ENCODE measurements at places on chromosomes 2 and 18.

GRCh38 chr18:37348729-37349128 is 216.9 kb downstream of the CELF4 start:
- no peak for DNase-seq

GRCh38 chr2:191228861-191229260 is 16.3 kb upstream of the MYO1B start:
- DNase-seq, result no peak

DNA sequence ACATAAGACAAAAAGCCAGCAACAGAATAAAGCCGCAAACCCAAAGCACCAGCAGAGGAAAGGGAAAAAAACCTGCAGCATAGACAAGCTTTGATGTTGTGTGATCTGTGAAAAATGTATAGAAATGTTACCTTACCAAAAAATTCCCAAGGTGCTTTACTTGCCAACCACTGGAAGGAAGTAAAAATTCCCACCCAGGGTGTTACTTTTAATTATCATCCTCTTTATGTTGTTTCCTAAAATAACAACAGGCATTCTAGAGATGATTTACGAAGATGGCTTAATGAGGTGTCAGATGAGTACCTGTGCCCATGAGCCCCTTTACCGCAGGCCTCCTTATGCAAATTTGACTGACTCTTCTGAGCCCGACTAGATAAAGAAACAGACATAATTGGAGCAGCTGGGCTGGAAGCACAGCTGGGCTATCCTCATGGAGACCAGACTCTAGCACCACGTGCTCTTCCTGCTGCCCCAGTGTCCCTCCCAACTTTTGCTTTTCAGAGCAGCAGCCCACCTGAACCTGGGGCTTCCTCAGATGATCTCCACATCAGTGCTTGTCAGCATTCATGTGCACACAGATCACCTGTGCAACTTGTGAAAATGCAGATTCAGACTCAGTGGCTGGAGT is 41.5 kb downstream of the SRSF7 start:
- peak; percentile 46 for DNase-seq

DNA sequence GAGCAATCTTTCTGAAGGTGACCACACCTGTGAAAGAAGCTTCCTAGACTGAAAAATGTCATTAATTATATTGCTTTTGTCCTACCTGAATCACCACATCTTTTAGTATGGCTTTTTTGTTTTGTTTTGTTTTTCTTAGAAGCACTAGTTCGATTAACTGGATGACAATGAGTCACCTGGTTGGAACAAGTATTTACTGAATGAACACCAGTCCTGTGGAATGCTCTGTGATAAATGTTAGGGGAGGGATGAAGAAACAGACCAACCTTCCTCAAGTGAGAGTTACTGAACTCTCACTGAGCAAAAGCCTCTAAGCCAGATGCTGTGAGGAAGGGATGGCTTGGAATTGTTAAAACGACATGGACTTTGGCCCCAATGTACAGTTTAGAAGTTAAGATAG is 26.8 kb upstream of the DCC start:
- no peak for DNase-seq

GRCh38 chr2:41498781-41499180 is 549.0 kb upstream of the PKDCC start:
- no peak for DNase-seq

- no peak for DNase-seq
Measured at GRCh38 chr18:3154214-3154613, 65.6 kb downstream of the MYOM1 start.

DNA sequence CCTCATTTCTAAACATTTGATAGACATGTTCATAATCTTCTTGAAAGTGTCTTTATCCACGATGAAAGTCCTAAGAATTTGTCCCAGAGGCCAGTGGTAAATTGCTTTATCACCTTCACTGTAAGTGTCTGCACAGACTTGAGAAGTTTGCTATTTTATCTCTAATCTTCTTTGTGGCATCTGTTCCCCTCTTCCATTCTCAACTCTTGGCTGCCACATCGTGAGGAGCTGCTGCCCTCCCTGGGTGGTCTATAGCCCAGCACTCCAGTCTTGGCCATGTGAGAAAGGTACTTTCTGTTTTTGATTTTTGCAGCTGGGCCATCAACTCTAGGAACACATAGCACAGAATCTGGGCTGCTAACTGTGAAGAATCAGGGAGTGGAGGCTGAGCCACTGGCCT is 45.5 kb downstream of the SLC14A2 start:
- no peak for DNase-seq

- DNase-seq, result no peak
Measured at GRCh38 chr2:216685327-216685875, 9.9 kb downstream of the IGFBP5 start.

DNA sequence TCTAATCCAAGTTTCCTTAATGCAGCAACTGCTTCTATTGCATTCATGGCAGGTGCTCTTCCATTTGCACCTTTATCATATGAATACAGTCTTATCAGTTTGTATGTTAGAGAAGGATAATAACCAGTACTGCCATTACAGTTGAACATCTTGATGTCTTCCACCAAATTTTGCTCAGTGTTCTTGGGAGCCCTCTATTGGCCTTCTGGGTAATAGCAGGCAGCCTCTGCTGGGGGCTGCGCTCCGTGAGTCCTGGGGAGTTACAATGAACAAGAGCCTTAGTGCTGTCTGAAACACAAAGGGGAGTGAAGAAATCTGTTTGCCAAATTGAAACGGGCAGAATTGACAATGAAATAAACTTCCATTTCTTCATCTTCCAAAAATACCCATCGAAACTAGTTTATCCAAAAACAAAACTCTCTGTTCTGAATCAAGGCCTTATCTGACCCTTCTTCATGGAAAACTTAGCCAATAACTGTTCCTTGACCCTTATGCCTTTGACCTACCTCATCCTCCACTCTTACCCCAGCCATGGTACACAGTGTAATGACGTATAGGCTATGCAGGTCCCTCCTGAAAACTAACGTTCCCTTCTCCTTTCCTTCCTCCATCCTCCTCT is 79.9 kb downstream of the ALK start:
- DNase-seq, result peak; percentile 3

- DNase-seq, result no peak
Measured at GRCh38 chr2:141529659-141530058, 601.2 kb downstream of the LRP1B start.

DNA sequence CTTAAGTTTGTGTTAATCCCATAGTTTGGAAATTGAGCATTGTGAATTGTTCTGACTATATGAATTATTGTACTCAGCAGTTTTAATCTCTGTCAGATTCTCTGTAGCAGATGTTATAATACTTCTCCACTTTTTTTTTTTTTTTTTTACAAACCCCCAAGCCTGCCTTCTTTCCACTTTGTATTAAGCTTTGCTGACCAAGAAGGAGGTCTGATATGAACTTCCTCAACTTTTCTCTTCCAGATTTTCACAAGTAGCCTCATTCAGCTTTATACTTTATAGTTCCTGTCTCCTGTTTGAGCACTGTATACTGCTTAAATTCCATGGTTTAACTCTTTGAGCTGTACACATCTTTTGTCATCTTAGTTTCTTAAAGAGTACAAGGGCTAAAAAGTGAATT is 105.0 kb downstream of the HAUS1 start:
- DNase-seq, result no peak

- no peak for DNase-seq
Measured at GRCh38 chr2:143545059-143545948, 416.1 kb downstream of the ARHGAP15 start.

DNA sequence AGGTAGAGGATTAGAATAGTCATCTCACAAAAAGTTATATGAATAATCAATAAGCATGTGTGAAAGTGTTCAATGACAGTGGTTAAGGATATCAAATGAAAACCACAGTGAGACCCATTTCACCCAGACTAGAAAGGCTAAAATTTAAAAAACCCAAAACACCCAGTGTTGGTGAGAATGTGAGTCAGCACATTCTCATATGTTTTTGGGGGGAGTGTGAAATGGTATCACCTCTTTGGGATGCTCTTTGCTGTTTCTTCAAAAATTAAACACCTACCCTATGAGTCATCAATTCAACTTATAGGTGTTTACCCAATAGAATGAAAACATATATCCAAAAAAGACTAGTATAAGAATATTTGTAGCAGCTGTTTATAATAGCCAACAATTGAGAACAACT is 69.8 kb downstream of the MAP3K20 start:
- no peak for DNase-seq

- DNase-seq, result no peak
Measured at GRCh38 chr18:75206452-75207309, 2.3 kb downstream of the PTGR3 start.

DNA sequence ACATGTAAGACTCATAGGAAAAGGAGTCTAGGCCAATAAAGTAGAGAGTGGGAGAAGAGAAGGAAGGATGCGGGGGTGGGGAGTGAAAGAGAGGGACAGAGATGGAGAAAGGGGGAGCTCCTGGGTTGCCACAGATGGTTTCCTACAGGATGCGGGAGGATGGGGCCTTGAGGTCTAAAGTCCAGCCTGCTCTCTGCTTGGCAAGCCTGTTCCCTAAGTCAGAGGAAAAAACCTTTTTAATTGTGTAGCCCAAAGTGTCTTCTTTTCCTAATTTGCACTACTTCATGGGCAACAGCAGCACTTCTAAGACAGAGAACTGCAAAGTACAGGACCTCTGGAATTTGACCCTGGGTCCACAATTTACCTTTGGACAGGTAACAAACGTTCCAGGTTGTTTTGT is 1.4 kb upstream of the FAM110C start:
- DNase-seq, result no peak

DNA sequence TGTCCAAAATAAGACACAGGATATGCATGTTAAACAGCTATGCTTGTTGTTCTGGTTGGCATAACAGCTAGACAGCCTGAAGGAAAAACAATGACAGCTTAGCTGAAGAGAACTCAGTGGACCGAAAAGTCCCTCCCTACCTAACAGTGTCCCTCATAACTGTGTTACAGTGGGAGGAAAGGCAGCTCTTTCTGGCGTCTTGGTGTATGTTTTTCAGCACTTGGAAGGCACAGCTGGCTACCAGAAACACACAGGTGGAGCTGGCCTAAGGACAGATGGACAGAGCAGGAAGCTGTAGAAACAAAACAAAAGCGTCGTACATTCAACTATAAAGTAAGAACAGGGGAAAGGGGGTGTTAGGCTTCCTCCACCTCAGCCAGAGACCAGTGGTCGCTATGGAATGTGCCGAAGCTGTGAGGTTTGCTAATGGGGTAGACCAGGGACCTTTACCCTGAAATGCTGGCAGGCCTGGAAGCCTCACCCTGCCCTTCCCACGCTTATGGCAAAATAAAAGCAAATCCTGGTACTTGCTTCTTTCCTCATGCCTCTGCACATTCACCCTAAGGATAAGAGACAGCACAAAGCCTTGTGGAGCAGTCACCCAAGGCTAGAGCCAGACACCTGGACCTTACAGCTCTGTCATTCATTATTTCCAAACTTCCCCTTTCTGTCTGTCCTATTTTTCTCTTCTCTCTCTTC is 103.5 kb upstream of the TRIB2 start:
- no peak for DNase-seq

DNA sequence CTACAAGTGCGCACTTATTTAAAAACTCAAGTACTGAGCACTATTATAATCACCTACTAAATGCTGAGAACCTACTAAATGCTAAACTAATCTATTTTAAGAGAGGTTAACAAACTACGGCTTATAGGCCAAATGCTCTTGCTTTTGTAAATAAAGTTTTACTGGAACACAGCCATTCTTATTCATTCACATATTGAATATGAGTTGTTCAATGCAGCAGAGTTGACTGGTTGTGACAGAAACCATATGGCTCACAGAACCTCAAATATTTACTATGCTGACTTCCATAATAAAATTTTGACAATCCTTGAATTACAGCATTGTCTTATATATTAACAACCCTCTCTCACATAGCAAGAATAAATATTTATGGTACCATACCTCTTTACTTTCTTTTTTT is 103.2 kb downstream of the ZNF521 start:
- DNase-seq, result no peak

GRCh38 chr2:8543383-8544170 is 138.3 kb upstream of the ID2 start:
- peak; percentile 81 for DNase-seq

GRCh38 chr18:39969803-39970494 is 1985.1 kb upstream of the PIK3C3 start:
- no peak for DNase-seq

GRCh38 chr2:236748385-236748784 is 178.8 kb downstream of the ACKR3 start:
- DNase-seq, result no peak

- no peak for DNase-seq
Measured at GRCh38 chr2:37847792-37848191, 77.3 kb upstream of the RMDN2 start.

DNA sequence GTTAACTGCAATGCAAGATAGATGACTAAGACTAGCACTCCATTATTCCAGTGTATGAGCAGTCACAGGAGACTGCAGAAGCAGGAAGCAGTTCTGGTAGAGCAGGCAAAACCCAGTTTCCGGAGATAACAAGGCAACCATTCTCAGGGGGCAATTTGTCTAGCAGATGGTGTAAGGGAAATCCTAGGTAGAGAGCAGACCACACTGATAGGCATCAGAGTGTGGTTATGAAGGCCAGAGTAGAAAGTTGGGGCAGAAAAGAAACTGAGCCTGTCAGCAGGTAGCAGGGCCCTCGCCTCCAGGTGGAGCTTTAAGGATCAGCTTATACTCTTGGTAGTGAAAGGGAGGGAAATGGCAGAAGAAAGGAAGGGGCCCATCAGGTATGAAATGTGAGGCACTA is 164.4 kb downstream of the PDE11A start:
- no peak for DNase-seq

DNA sequence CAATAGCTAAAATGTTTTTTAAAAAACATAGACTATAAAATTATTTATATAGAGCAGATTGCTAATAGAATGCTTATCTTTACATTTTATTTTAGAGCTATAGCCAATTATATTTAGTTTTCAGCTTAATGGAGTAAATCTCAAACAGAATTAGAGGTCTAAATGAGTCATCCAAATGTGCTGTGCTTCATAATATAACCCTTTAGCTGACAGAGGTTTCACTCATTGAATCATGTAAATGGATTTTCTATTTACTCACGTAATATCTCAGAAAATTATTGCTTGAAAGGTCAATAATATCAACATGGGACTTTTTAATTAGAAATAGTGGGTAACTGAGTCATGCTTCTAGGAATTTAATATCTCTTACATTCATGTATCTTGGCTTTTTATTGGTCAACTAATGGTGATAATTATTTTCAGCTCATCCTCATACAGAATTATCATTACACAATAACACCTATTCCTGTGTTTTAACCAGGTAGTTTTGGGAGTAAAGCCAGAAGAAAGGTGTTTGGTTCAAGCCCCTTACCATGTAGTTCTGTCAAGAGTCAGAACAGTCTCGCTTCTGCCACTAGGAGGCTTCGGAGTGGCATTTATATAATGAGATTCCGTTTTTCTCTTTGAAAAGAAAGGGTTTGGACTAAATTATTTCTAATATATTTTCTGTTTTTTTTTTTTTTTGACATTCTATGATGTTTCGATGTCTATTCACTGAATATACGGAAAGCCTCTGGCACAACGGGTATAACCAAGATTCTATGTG is 217.6 kb downstream of the CDH7 start:
- DNase-seq, result no peak

- DNase-seq, result no peak
Measured at GRCh38 chr18:30333310-30333709, 709.2 kb downstream of the DSC3 start.

DNA sequence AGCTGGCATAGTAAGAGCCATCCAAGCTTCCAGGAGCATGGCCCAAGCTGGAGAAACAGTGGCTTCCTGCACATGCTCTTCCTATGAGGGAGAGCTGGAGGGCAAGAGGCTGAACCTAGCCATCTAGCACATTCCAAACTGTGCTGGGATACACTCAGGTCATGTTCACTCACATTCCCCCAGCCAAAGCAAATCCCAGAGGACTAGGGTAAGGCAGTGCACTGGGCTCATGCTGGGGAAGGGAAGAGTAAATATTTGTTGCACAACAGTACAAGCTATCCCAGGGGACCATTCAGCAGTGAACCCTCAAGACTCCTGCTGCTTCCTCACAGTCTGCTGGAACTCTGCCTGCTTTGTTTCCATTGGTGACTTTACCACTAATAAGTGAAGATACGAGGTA is 20.7 kb upstream of the GYPC start:
- no peak for DNase-seq

Data from activated CD4-positive, alpha-beta T cell treated with anti-CD3 and anti-CD28 coated beads, Interleukin-2, amount 50 U/mL, for 24 hours (primary cell).